ENCODE measurements at places on chromosomes 3 and 15.

DNA sequence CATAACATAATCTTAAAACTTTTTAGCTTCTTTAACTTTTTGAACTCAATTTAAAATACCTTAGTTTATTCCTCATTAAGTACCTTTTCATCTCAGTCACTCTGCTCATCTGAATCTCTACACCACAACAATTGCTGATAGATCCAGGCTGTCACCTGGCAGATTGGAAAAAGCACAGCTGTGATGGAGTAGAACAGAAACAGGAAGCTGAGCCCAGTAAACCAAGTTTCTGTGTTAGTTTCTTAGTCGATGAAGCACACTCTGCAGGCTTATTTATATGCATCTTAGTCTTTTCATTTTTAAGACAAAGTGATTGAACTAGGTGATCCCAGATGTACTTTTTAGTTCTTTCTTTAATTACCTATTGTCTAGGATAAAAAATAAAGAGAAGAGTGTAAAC is 1398.0 kb upstream of the ALCAM start:
- no peak for DNase-seq

- no peak for DNase-seq
Observed at GRCh38 chr3:128408012-128408692, 58.5 kb downstream of the DNAJB8 start.

GRCh38 chr15:39128746-39129145 is 452.1 kb upstream of the THBS1 start:
- DNase-seq, result no peak

GRCh38 chr15:25802285-25802830 is 60.8 kb downstream of the ATP10A start:
- no peak for DNase-seq

- no peak for DNase-seq
Observed at GRCh38 chr3:4889896-4890295, 89.3 kb upstream of the BHLHE40 start.

GRCh38 chr15:92901995-92902394 is 1.9 kb downstream of the CHD2 start:
- no peak for DNase-seq
